ENCODE measurements at places on chromosomes 1 and 21.
A peak's percentile ranks its signal among the peaks of the same experiment; 100 is the strongest.

DNA sequence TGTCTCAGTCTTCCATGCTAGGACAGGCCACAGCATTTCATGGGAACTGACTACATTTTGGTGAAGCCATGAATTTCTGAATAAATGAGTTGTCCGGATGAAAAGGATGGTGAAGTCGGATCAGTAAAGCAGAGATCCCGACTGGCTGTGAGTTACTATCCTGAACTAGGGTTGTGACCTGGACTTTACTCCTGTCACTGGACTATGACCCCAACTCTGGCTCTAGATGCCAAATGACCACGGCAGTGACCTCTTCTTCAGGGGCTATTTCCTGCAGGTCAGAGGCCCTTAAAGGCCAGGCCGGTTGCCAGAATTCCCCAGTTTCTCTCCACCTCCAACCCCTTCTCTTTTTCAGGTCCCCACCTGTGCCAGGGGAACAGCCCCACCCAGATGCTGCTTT, 1.7 kb upstream of the NECTIN4 start:
- no peak for DNase-seq

DNA sequence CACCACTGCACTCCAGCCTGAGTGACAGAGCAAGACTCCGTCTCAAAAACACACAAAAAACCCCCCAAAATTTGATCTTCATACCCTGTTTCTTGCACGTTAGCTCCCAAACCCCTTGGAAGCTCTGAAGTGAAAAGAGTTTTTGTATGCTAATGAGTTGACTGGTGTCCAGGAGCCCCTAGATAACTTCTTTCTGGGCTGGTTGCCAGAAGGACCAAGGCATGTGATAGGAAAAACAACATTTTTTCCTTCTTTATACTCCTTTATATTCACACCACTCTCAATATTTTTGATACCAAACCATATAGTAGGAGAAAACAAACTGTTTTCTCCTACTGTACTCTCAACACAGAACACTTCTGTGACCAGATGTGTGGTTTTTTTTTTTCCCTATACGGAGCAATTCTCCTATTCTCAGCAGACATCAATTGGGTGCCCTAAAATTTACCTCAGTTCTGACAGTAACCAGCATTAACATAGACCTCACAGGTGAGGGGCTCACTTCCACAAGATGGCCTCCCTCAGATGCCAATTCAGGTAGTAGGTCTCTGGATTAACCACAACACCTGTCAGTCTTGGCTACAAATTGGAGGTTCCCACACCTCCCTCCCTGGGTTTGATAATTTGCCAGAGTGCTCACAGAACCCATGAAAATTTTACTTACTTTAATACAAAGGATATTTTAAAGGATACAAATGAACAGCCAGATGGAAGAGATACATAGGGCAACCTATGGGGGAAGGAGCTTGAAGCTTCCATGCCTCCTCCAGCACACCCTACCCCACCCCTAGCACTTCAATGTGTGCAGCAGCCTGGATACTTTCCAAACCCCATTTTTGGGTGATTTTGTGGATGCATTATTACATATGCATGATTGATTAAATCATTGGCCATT, 25.6 kb downstream of the ZYG11B start:
- DNase-seq: peak; percentile 47

- no peak for DNase-seq
Observed at GRCh38 chr1:91651243-91651642, 150.6 kb downstream of the CDC7 start.

DNA sequence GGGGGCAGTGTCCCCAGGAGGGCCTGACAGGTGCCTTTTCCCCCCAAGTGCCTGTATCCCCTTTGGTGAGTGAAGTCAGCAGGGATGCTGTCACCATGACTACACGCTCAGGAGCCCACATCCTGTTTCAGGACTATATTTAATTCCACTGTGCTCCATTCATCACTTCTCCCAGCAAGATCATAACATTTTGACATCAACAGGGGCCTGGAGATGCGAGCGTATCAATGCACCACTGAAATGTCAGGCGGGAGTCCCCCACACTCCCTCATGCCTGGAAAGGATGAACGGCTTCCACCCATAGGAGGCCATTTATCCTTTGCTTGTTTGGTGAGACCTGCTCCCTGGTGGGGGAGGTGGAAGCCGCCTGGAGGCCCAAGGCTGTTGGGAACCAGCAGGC, 119.1 kb downstream of the PTPRU start:
- no peak for DNase-seq

DNA sequence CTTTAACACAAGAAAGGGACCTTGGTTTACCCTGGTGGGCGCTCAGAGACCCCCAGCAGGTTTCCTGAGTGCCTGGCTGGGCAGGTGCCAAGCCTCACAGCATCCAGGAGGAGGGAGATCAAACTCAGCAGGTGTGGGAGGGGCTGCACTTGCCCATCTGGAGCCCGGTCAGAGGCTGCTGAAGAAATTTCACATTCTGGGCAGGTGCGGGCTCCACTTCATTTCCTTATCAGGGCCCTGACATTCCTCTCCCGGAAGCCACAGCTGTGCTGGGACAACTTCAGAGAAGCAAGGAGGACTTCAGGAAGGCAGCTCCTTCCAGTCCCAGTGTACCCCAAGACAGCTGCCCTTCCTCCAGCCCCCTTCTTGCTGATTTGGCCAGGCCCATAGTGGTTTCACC, 82.9 kb downstream of the ITPKB start:
- no peak for DNase-seq

DNA sequence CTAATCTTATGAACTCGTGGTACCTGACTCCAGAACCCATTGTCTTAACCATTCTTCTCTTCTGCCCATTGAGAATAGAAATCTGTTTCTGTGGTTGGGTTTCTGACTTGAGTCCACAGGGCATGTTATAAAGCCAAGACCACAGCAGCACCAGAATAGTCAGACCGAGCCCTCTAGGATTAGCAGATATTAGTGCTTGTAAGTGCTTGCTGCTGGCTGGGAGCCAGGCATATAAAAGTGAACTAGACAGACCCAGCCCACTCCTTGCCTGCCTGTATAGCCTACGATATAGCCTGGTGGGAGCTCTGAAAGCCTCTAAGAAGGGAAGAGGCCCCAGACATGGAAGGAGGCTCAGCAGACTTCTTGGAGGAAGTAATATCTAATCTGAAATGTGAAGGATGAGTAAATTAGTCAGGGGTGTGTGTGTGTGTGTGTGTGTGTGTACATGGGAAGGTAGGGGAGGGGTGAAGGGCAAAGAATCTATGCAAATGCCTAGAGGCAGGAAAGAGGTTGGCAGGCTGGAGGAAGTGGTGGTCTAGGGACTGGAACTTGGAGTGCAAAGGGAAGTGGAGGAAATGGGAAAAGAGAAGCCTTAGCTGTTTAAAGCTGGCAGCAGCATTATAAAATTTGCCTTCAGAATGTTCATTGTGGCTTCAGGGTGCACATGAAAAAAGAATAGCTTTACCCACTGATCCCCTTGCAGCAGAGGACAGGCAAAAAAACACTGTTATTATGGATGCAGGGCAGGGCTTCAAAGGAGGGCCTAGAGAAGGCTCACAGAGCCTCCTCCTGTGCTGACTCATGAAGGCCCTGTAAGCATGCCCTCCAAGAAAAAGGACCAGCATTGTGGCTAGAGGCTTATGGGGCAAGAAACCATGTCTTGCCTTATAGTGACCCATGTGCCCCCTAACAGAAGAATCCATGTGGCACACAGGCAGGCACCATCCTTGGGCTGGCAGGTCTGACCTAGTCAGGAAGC, 169.2 kb downstream of the LMX1A start:
- no peak for DNase-seq

- DNase-seq: no peak
Observed at GRCh38 chr1:54857141-54857540, 29.9 kb downstream of the DHCR24 start.

GRCh38 chr1:59446257-59446901, 149.5 kb downstream of the FGGY start:
- DNase-seq: no peak

GRCh38 chr1:2556678-2557481, 709 bp downstream of the TNFRSF14 start:
- no peak for DNase-seq

DNA sequence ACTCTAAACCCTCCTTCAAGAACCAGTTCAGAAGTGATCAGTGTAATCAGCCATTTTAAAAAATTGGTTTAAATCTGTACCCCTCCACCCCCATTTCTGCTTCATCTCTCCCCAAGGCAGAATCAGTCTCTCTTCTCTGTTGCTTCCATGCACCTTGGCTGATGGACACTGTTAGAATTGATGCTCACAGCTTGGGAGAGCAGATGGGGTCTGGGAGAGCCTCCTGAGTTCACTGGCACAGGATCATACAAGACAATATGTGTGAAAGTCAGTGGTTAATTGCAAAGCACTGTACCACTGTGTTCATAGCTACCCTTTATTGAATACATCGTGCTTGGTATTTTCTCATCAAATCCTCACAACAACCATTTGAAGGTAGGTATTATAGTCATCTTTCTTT, 140.9 kb downstream of the ROR1 start:
- no peak for DNase-seq

GRCh38 chr1:41274752-41275545, 32.8 kb upstream of the SCMH1 start:
- DNase-seq: no peak

GRCh38 chr1:234975941-234976860, 152.4 kb downstream of the TOMM20 start:
- DNase-seq: no peak

GRCh38 chr1:55244476-55245099, 29.4 kb upstream of the USP24 start:
- DNase-seq: no peak

GRCh38 chr1:26538480-26539412, 9.2 kb downstream of the RPS6KA1 start:
- DNase-seq: no peak

- DNase-seq: no peak
Observed at GRCh38 chr1:217342105-217342504, 288.8 kb downstream of the GPATCH2 start.
